ENCODE measurements at places on chromosomes 11 and 22. TPM values are rescaled to one million over a fixed set of nuclear protein-coding genes. Genes with fewer than 3 reads are reported as not detected.

GRCh38 chr11:118238929-118239328, 13.2 kb downstream of the MPZL3 start:
- no peak for DNase-seq

Gene PKP3
- total RNA-seq = 306 TPM

- no peak for DNase-seq
These were observed 57.0 kb downstream of the PDE2A start for GRCh38 chr11:72617080-72617762.

Gene MYOD1
- total RNA-seq = not detected

DNA sequence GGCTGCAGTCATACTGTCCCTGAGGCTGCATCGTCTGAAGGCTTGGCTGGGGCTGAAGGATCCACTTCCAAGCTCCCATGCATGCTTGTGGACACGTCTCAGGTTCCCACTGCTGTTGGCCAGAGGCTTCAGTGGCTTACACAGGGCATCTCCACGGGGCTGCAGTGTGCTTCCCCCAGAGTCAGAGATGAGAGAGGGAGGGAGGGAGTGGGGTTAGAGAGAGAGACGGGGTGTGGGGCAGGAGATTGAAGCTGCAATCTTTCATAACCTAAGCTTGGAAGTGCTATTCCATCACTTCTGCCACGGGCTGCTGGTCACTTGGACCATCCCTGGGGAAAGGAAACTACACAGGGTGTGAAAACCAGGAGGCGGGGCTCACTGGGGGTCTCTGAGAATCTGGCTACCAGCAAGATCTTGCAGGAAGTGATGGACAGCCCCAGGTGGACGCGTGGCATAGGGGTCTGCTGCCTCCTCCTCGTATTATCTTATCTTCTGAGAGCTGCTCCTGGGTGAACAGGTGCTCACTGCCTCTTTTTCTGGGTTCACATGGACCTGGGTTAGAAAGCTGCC, 63.0 kb upstream of the MYEOV start:
- DNase-seq = no peak

- DNase-seq = no peak
These were observed 116.7 kb upstream of the NCAM1 start for GRCh38 chr11:112844517-112844916.

All from HT-29 (cell line).